ENCODE measurements at places on chromosomes 16 and 17.

GRCh38 chr17:146546-146945, 9.2 kb downstream of the SCGB1C2 start:
- DNase-seq, result no peak

GRCh38 chr17:52537421-52537820, 378.9 kb upstream of the CA10 start:
- DNase-seq, result no peak

DNA sequence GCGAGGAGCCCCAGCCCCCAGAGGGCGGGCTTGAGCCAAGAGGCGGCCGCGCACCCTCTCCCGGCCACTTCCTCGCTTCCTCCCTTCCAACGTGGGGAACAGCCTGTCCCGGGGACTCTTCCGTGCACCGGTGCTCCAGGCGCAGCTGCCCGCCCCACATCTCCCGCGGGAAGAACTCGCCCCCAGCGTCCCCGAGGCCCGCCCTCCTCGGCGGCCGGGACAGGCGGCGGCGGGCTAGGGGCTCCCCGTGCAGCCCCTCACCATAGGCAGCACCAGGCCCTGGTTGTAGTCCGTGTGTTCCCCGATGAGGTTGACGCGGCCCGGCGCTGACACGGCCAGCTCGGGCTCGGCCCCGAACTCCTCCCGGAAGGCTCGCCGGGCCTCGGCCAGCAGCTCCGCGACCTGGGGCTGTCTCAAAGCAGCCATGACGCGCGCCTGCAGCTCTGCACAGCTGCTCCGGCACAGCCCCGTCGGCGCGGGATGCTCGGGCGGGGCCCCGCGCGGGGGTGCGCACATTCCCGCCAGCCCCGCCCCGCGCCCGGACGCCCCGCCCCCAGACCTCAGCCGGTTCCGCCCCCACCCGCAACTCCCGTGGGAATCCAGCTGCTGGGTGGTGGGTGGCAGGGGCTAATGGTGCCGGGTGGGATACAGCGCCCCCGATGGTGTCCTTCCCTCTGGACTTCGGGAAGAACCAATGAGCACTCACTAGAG, at the start of gene GALK1:
Gene GALK1, minus strand, starts transcription at position 482 of the 711 bp plus-strand sequence. Its CDS starts 56 bp downstream, at position 426.
- DNase-seq, result peak; percentile 56

- DNase-seq, result no peak
These were observed 3.5 kb downstream of the PDILT start for GRCh38 chr16:20401066-20401465.

- DNase-seq, result no peak
These were observed 145.3 kb downstream of the IRF8 start for GRCh38 chr16:86044241-86044671.

DNA sequence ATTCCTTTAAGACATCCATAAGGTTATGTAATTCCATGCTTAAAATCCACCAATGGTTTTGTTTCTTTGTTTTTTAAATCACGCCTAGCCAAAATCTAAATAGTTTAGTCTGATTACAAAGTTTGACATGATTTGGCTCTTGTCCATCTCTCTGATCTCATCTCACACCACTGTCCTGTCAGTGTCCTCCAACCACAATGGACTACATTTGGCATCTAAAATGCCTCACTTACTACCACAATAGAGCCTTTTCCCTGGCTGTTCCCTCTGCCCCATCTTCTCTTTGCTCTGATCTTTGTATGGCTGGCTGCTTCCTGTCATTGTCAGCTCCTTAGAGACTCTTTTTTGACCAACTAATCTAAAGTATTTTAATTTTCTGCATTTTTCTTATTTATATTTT, 157.2 kb downstream of the MYO1D start:
- DNase-seq, result no peak

DNA sequence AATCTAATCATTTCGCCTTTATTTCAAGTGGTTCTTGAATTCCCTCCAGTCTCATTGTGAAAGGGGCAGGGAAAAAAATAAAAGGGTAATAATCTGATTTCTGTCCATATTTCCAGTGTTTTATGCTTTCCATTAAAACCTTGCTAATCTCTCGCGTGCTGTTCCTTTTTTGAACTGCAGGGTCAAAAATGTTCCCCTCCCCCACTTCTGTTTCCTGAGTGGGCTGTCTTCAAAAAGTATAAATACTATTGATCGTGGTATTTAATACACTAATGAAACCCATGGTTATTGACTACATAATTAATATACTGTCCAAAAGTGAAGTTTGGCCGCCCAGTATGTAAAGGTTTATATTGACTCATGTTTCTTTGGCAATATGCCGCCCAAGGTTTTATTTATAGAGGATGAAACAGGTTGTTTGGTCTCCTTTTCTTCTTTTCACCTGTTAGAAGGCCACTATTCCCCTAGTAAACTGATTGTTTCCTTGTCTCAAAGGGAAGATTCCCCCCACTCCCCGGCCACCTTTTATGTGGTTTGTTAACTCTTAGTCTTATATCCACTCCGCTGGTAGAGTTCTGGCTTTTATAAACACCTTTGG, 69.7 kb downstream of the RPA1 start:
- DNase-seq, result no peak

- DNase-seq, result no peak
These were observed 4.3 kb upstream of the PPP1R1B start for GRCh38 chr17:39622380-39623006.

- no peak for DNase-seq
These were observed 126.0 kb downstream of the HS3ST3A1 start for GRCh38 chr17:13475574-13476223.

DNA sequence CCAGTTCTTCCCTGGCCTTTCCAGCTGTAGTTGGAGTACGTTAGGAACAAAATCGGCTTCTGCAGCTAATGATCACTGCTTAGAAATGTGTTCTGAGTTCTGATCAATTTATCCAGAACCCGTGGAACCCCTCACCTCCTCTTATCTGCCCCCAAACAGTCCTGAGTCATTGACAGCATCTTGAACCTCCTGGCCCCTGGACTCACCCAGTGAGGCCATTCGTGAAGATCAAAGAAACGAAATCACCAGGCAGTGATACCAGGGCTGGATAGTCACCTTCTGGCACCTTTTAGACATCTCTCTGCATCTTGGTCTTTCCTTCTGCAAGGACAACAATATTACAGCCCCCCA, 17.0 kb upstream of the EXOC7 start:
- DNase-seq, result no peak

GRCh38 chr17:75511610-75512575, 3.4 kb downstream of the CASKIN2 start:
- no peak for DNase-seq

Data from COR-L47 (cell line).